Left hindlimb (tissue), 1 donor: ENCODE measurements at places on chromosomes 16 and 17.
A peak's percentile ranks its signal among the peaks of the same experiment; 100 is the strongest.

GRCh38 chr16:80347900-80348299, 192.9 kb upstream of the DYNLRB2 start:
- no peak for DNase-seq

DNA sequence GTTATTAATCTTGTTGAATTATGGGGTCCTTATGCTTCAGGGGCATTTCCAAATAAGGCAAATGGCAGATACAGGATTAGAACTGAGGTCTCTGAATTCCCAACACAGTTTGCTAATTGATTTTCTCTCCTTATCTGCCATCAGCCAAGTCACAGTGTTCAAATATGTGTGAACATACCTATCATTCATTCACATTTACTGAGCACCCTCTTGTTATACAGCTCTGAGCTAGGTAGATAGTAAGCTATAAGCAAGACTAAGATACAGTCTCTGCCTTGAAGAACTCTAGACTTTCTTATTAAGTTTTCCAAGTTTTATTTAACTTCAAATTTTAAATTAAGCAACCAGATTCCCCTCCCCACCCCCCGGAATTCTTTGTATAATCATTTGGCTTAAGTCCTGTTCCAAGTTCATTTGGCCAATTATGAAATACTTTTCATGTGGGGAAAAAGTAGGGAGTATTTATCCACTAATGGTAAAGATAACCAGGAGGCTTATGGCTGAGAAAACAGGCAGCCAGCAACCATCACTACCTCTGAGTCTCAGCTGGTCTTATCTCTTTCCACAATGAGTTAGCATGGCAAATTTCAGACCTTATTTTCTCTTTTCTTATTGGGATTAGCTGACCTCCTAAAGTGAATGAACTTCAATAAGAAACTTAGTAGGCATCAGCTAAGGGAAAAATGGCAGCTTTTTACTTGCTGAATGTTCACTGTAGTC, 31.4 kb upstream of the CORO6 start:
- DNase-seq = no peak

GRCh38 chr17:8275421-8276290, 12.8 kb upstream of the RANGRF start:
- no peak for DNase-seq

DNA sequence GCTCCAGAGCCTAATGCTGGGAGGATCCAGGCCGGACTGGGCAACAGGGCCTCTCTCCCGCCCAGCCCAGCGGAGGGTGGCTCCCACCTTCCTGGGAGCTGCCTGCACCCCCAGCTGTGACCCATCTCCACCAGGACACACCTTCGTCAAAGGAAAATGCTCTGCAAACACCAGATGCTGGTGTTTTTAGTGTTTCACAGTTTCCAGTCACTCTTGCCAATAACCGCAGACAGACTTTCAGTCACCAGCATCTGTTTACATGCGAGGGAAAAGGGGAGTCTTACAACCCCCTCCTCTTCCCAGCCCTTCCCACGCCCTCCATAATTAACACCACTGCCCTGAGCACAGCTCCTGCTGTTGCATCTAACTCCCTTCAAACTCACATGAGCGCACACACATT, 25.3 kb downstream of the KLHDC4 start:
- DNase-seq = no peak

DNA sequence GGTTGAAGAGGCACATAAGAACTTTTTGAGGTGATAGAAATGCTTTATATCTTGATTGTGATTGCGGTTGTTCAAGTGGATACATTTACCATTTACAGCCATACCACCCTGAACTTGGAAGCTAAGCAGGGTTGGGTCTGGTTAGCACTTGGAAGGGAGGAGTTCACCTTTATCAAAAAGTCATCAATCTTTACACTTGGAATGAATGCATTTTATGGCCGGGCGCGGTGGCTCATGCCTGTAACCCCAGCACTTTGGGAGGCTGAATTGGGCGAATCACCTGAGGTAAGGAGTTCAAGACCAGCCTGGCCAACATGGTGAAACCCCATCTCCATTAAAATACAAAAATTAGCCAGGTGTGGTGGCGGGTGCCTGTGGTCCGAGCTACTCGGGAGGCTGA, 9.5 kb upstream of the GJD3 start:
- DNase-seq = no peak

DNA sequence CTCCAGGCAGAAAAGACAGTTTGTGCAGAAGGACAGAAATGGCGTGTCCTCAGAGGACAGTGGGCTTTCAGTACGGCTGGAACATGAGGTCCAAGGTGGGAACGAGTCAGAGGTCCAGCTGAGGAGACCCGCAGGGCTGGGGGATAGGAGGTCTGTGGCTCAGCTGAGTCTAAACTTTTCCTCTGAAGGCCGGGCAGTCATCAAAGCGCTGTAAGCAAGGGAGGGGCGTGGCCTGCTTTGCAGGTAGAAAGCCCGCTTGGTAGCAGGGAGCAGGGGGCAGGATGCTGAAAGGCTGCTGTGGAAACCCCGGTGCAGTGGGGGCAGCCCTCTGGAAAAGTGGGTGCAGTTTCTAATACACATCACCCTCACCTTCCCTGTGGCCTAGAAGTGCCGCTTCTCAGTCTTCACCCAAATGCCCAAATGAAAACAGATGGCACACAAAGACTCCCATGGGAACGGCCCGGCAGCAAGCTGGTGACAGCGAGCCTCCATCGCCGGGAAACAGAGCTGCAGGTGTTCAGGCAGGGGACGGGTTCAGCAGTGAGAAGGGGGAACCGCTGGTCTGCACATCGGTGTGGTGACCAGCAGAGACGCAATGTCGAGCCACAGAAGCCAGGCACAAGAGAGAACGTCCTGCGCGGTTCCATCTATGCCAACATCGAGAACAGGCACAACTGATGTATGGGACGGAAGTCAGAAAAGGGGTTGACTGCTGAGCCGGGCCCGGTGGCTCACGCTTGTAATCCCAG, 12.2 kb upstream of the OSGIN1 start:
- no peak for DNase-seq

- DNase-seq = no peak
Observed at GRCh38 chr17:27810902-27811557, 10.7 kb upstream of the NOS2 start.

- DNase-seq = no peak
Observed at GRCh38 chr17:68096111-68096510, 60.6 kb downstream of the KPNA2 start.

DNA sequence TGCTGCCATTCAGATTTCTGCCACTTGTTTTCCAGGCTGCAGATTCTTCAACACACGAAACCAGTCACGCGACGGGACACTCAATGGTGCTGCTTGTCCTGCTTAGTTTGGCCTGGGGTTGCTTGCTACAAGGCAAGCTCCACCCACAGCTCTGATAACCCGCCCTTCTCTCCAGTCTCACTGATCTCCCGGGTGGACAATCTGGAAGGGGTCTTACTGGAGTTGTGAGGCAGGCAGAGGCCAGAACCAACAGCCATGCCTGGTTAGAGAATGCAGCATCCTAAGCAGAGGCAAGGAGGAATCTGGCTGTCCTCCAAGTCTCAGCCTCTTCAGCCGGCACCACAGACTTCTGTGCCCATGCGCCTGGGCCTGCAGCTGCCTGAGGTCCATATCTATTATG, 119.1 kb downstream of the KCNJ12 start:
- DNase-seq = no peak

- DNase-seq = peak; percentile 10
Observed at GRCh38 chr17:17088541-17089525, 46.6 kb downstream of the MPRIP start.

GRCh38 chr16:353404-354290, 1.1 kb upstream of the AXIN1 start:
- no peak for DNase-seq

DNA sequence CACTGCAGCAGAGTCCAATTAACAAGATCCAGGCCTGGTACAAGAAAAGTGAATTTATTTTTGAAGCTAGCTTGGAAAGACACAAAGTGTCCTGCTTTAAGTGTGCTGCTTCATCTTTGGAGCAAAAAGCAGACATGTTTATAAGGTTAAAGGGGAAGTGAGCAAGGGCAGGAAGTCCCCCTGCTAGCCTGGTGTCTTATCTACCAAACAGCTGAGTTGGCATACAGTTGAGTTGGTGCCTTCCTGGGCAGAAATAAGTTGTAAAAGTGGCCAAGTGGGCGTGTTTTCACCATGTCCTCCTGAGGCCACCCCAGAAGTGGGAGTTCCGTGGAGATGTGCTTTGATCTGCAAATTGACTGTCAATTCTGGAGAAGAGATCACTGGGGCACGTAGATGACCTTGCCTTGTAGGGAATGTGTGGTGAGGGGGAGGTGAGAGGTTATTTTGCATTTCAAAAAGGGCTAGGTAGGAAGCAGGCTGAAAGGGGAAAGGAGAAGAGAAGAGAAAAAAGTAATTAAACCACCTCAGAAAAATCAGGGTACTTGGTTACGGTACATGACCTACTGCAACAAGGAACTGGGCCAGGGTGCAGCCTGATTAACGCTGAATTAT, 38.3 kb upstream of the HSBP1 start:
- no peak for DNase-seq

GRCh38 chr17:64420143-64420670, 28.7 kb upstream of the MILR1 start:
- DNase-seq = no peak

- DNase-seq = no peak
Observed at GRCh38 chr16:19330841-19331397, 45.4 kb downstream of the CLEC19A start.

- no peak for DNase-seq
Observed at GRCh38 chr17:50452630-50453300, 15.9 kb downstream of the CHAD start.

- DNase-seq = no peak
Observed at GRCh38 chr16:61926766-61927165, 109.5 kb downstream of the CDH8 start.

DNA sequence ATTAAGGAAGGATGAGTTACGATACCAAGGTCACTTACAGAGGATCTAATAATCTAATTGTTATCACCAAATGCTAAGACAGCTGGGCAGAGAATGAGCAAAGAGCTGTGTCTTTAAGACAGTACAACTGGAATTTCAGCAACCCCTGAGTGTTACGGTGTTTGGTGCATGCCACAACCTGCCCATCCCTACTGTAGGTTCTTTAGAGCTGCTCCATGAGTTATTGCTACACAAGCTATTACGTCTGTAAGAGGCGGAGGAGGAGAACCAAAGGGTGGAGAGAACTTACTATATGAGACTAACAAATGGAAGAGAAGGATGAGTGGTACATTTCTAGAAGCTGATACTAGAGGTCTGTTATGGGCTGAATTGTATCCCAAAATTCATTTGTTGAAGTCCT, 14.2 kb upstream of the C17orf78 start:
- no peak for DNase-seq

GRCh38 chr17:82060001-82060380, 5.6 kb downstream of the DUS1L start:
- DNase-seq = no peak

DNA sequence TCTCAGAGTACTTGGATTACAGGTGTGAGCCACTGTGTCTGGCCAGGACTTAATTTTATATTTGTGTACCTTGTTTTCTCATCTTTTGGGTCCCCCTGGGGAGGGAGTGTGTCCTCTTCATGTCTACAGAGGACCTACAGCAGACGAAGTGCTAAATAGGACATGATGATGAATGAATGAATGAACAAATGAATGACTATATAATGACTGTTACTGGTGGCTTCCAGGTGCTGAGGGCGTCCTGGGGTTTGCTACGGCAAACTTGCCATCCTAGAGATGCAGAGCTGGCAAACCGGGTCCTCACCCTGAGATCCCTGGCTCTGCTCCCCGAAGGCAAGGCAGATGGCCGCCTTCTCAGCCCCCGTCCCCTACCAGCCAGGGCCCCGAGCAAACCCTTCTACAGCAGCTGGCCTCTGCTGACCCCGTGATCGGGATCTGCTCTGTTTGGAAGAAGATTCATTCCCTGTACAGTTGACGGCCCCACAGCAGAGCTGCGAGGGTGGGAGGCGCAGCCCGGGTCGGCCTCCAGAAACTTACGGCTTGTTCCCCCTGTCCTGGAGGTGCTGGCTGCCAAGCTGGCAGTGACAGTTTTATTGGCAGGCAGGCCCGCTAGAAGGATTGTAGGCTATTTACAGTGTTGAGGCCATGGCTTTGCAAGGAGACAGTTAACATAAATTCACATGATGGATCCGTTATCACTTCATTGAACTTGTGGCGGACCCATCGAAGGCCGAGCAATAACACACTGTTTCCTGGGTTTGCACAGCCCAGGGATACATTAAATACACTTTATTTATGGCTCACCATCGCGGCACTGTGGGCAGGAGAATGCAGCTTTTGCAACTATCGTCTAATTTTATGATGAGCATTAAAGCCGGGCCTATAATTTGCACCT, 197.7 kb upstream of the GSE1 start:
- DNase-seq = no peak

GRCh38 chr17:82113941-82114340, 15.9 kb upstream of the FASN start:
- DNase-seq = no peak

DNA sequence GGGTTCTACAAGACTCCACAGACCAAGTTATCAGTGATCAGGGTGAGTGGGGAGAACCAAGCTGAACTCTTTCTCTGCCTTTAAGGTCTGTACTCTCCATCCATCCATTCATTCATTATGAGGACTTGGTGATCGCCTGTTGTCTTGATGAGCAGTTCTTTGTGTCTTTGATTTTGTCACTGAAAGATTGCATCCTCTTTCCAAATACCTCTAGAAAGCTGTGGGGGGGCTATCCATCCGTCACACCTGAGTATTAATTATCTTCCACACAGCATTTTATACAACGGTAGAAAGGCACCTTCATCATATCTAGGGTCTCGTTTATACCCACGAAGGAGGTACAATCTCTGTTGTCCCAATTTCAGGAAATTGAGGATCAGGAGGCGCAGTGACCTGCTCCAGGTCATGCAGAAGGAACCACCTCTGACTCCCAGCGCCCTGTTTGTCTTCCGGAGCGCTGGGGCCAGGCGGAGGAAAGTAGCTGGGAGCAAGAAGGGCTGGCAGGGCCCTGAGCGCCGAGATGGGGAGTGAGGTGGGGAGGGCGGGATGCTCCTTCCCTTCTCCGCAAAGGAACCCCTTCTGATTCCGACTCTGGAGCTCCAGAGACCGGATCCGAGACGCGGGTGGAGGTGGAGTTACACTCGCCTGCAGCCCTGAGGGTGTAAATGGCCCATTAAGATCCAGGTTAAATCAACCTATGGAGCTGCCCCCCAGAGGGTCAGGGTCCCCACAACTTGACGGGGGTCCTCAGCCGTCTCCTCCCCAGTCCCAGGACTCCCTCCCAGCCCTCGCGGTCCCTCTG, 605 bp upstream of the ABAT start:
- no peak for DNase-seq

DNA sequence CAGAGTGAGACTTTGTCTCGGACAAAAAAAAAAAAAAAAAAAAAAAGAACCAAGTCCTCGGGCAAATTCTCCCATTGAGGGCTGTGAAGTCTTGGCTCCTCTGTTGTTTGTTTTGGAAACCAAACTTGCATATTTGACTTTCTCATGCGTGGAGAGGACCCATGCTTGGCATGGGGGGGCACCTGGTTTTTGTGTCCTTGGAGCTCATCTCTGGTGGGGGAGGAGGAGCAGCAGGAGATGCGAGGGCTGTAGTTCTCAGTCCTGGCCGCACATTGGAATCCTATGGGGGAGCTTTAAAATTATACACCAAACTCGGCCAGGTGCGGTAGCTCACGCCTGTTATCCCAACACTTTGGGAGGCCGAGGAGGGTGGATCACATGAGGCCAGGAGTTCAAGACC, 74.5 kb downstream of the ABCC6 start:
- DNase-seq = no peak

GRCh38 chr17:8362651-8363332, 13.7 kb downstream of the KRABD2 start:
- DNase-seq = no peak
